EL (cell line): ENCODE measurements at places on chromosomes 11 and 22.
A peak's percentile ranks its signal among the peaks of the same experiment; 100 is the strongest.

GRCh38 chr22:26068571-26068970 is 100.7 kb upstream of the SEZ6L start:
- peak; percentile 17 for DNase-seq

GRCh38 chr22:33811686-33812085 is 108.6 kb downstream of the LARGE1 start:
- no peak for DNase-seq

- DNase-seq = no peak
Observed at GRCh38 chr11:47448566-47449427, at the start of gene RAPSN. TSS of gene RAPSN (minus strand) at chr11:47449136. CDS start at chr11:47448964, 172 bp downstream.

GRCh38 chr11:102187416-102188151 is 77.3 kb downstream of the YAP1 start:
- DNase-seq = no peak

- DNase-seq = no peak
Observed at GRCh38 chr11:20762980-20763379, 93.6 kb downstream of the NELL1 start.

DNA sequence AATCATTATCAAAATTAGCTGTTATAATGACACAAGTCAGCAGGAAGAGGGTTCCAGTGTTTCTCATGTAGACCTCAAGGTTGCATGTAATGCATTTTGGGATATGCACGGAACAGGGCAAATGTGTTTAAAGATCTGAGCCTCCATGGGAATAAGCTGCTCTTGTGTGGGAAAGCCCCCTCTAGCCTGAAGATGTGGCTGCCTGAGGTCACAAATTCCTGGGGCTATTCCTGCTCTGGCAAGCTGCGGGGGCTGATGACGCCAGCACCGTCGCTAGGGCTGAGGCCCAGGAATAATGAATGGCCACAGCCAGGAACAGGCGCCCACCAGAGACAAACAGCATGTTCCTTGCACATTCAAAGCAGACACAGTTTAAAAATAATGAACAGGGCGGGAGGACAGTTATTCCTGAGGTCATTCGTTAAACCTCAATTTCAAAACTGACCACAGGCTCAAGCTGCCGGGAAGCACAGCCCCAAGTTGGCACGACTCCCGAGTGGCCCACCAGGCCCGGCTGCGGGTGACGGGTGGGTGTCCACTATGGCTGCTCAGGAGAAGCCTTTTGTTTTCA is 11.7 kb downstream of the OSBPL5 start:
- peak; percentile 88 for DNase-seq

DNA sequence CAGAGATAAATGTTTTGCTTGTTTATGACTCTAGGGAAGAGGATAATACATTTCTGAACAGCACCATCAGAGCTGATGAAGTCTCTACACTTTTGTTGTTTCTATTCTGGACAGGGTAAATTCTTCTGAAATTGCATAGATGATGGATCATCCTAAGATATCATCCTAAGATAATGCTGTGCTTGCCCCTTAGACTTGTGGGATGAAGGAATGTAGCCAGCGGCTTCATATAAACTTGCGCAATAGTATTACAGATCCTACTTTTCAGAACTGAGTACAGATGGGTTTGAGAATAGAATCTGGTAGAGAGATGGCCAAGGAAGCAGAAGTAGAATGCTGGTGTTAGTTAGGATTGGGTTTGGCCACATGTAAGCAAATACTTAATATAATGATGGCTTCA is 61.0 kb downstream of the NCAM1 start:
- DNase-seq = peak; percentile 5

DNA sequence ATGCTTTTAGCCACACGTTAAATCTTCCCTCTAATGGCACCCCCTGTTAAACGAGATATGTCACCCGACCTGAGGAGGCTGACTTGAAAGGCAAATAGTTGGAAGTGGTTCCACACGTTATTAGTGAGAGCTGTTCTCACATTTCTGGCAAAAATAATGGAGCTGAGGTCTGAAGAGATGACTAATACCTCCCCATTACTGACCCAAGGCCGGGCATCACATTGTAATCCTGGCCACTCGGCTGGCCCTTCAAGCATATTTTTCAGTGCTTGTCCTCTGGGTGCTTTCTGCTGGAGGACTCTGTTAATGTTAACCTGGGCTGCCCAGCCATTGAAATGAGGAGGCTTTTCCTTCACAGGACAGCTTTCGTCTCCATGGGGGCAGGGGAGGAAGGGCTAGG is 260.0 kb upstream of the CADM1 start:
- no peak for DNase-seq

DNA sequence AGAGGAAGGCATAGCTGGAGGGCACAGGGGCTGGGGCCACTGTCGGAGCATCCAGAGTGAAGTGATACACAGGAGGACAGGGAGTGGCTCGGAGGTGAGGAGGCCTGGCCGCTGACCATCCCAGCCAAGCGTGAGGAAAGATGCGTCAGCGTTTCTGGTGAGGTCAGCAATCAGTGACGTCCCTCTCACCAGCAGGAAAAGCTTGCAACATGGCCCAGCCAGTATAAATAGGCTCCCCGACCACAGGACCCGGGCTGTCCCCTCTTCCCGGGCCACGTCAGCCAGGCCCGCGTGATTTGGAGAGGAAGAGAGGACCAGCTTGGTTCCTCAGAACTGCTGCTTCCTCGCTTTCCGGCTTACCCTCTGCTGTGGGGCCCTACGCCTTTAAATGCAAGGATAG is 4.2 kb upstream of the OSM start:
- peak; percentile 44 for DNase-seq

DNA sequence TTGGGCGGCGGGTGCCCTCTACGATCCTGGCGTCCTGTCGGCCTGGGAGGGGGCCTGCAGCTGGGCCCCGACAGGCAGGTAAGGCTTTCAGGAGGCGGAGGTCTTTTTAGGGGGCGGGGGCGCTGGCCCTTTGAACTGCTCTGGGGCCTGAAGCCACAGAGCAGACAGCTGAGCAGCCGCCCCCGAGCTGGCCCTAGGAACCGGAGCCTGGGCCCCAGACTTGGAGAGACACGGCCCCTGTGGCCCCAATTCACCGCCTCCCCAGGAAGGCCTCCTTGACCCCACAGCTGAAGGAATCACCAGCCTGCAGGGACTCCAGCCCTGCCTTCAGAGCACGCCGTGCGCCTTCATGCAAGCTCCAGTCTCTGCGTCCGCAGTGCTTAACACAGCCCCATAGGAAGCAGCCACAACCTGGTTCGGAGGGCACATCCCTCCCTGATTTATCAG is 618 bp upstream of the CERK start:
- DNase-seq = peak; percentile 62

GRCh38 chr11:73750228-73750627 is 10.6 kb downstream of the RAB6A start:
- DNase-seq = no peak

DNA sequence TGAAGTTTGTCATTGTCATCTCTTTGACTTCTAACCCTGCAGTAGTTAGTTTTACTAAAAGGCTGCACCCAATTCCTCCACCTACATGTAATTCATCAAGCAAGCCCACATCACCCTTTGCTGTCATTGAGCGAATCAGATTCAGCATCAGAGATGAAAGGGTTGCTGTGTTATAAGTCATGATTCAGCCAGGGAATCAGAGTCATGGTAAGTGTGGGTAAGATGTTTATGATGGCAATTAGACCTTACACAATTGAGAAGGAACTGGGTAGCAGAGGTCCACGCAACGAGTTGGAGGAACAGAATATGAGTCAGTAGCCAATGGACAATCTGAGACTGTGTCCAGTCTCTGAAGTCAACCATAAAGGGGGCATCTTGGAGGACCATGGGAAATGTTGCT is 162.8 kb upstream of the SNX19 start:
- DNase-seq = peak; percentile 11

DNA sequence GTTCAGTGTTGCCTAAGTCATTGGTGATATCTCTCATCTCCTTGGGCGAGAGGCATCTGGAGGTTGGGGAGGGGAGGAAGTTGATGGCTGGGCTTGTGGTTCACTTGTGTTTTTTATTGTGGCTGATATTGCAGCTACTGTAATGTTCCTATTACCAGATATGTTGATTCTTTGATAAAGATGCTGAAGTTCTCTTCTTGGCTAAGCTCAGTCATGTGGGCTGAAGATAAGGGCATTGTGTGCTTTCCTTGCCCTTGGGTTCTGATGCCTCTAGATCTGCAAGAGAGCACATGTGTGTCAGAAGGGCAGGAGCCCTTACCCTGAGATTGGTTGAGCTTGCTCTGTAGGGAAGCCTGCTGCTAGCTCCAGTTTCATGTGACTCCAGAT is 12.0 kb downstream of the STX3 start:
- DNase-seq = no peak

- DNase-seq = no peak
Observed at GRCh38 chr11:32331098-32331497, 104.2 kb downstream of the WT1 start.

DNA sequence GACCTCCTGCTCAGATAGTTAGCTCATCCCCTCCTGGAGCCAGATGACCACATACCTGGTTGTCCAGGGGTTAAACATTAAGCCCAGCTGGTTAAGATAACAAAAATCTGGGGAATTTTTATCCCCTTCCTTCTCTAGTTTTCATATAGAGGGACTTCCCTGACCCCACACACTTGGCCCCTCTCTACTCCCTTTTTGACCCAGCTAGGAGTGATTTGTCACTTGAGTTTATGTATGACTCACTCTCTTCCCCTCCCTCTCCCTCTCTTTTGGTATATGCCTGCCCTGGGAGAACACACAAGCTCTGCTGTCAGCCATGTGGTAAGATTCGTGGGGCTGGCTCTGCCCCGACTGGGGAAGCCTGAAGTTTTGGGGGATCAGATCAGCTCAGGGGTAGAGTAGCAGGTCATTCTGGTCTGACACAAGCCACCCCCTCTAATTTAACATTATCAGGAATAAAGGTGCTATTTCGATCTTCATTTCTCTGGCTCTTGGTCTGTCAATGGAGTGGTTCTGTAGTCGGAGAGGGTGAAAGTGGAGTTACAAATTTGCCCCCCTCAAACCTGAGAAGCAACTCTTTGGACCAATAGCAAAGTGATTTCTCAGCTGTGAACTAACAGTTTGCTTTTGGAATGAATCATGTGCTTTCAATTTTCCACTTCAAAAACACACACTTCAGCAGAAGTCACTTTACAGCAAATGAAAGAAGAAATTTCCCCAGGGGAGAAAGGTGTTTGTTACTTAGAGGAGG is 415.3 kb upstream of the CADM1 start:
- no peak for DNase-seq

- DNase-seq = no peak
Observed at GRCh38 chr11:67666676-67667489, 7.5 kb downstream of the ALDH3B2 start.

- DNase-seq = no peak
Observed at GRCh38 chr11:47469361-47470179, 20.6 kb upstream of the RAPSN start.

DNA sequence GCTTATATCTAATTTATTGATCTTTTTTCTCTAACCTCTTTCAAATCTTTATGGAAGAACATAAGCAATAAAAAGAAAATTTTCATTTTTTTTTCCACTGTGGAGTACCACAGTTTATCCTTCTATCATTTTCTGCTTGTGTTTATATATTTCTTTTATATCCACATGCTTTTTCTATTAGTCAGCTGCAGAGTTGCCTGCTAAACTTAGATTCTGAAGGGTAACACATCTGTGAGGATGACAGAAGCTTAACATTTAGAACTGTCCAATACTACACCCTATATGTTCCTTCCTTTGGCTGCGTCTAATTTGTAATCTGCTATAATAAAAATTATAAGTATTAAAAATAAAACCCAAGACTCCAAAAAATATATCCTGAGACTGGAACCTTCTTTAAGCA is 20.8 kb downstream of the CCDC90B start:
- DNase-seq = peak; percentile 30

DNA sequence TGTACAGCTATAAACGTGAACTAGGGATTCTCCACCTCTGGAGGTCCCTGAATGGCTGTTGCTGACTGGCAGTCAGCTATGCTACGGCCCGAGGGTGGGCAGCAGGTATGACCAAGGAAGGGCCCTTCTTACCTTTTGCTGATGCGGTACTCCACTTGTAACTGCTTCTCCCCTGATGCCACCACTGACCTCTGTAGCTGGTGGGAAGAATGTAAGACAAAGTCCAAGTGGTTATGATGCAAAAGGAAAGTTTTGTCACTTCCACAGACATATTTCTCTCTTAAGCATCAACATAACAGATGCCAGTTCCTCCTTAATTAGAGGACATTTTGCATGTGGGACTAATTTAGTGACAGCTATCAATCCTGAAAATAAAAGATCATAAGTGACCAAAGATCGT is 32.2 kb downstream of the P4HA3 start:
- no peak for DNase-seq

GRCh38 chr11:67640758-67641337 is 1.3 kb upstream of the TBX10 start:
- DNase-seq = no peak

DNA sequence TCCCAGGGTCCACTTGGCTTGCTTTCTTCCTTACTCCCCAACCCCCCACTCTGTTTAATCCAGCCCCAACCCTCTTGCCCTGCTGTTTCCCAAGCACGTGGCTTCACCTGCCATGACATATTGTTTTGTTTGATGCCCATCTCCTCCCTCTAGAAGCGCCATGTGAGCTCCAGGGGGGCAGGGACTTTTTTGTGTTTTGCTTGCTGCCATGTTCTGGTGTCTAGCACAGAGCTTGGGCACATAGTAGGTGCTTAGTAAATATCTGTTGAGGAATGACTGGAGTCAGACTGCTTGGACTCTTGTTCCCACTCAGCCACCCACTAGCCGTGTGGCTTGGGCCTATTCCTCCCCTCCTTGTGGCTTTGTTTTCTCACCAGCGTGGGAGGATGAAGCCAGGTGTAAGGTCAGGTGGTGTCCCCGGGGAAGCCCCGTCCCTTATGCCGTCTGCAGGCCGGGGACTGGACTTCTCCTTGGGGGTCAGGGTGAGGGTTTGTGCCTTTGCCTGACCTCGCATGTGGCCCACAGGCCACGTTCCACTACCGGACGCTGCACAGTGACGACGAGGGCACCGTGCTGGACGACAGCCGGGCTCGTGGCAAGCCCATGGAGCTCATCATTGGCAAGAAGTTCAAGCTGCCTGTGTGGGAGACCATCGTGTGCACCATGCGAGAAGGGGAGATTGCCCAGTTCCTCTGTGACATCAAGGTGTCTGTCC is 3.8 kb downstream of the AIP start:
- DNase-seq = no peak

GRCh38 chr11:19398772-19399527 is 158.2 kb upstream of the E2F8 start:
- peak; percentile 90 for DNase-seq

DNA sequence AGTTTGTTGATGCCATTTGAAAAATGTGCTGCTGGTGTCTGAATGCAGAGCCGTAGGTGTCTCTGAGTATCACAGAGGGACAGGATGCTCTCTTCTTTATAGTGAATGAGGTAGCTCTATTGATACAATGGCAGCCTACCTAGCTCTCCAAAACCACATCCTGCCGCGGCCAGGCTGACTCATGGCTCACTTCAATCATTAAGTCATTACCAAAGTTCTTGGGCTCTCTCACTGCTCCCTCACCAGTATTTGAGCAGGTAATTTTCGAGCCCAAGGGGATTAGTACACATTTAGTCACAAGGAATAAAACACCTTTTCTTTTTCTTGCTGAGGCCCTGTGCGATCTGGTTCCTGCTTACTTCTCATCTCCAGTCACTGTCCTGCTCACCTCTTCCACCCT is 509.0 kb upstream of the LARGE1 start:
- no peak for DNase-seq
